BE2C (cell line): ENCODE measurements at places on chromosomes 3 and 15.

- DNase-seq, result no peak
Observed at GRCh38 chr3:51722362-51722761, 15.5 kb downstream of the GRM2 start.

DNA sequence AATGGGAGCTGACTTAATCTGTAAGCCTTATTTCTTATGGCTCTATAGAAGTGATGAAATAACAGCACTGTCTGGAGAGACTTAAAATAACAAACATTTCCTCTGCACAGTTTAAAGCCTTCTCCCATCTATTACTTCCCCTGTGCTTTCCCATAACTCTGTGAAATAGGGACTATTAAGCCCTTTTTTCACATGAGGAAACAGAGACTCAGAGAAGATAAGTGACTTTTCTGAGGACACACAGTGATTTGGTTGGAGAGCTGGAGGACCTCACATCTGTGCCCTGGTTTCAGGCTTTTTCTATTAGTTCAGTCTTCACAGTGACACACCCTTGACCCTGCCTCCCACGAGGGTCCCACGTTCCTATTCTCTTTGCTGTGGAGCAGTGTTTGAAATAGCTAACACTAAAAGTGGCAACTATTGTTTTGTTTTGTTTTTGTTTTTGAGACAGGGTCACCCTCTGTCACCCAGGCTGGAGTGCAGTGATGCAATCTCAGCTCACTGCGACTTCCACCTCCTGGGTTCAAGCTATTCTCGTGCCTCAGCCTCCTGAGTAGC is 82.9 kb downstream of the ST6GAL1 start:
- no peak for DNase-seq

- no peak for DNase-seq
Observed at GRCh38 chr3:58416191-58416590, 17.4 kb downstream of the PDHB start.

DNA sequence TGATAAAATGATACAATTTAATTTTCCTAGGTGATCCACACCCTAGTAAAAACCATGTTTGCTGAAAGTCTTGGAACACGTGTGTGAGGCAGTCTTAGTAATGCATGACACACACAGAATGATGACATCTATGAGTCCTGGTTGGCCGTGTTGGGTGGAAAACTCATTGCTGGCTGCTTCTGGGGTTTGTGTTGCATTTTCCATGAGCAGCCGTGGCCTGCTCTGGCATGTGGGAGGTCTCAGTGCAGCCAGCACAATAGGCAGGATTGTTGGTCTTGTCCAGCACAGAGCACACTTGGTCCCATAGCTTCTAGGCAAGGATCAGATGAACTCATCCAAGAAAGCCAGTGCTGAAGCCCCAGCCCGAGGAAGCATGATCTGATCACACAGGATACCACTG is 172.8 kb upstream of the UBE3A start:
- no peak for DNase-seq

GRCh38 chr15:59189241-59189640 is 17.4 kb upstream of the LDHAL6B start:
- DNase-seq, result no peak

- peak; percentile 24 for DNase-seq
Observed at GRCh38 chr15:66294157-66294931, 976 bp downstream of the DIS3L start.

- DNase-seq, result no peak
Observed at GRCh38 chr15:71114066-71114680, 1.1 kb upstream of the THSD4 start.

- no peak for DNase-seq
Observed at GRCh38 chr3:133490468-133491351, 82.8 kb upstream of the CDV3 start.

DNA sequence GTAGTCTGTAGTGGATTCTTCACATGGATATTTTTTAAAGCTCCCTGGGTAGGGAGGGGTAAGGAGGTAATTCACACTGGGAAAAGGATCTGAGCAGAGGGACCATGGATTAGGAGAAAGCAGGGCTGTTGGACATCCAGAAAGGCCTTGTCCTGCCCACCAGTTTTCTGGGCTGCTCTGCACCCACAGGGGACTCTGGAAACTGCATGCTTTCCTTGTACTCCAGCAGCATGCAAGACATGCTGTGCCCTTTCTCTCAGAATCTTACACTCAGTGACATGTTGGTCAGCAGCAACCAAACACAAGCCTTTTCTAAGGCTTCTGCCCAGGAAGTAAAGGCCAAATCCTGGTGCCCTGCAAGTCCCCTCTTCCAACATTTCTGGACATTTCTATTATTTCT is 2.5 kb upstream of the FBN1 start:
- peak; percentile 13 for DNase-seq

DNA sequence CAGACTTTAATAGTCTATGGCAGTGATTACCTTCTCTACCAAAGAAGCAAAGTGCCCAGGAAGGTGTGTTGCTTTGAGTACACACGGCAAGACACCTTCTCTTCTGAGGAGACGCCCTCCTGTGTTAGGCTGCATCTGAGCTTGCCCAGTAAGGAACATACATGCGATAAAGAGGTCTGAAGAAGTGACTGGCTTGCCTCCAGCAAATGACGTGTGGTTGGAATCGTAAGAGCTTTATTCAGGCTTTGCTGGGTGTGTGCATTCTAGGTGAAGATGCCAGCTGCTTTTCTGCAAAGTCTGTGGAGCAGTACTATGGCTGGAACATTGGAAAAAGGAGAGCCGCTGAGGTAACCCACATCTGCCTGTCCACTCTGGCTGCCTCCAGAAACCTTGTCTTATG is 22.4 kb downstream of the MAP6D1 start:
- DNase-seq, result no peak

GRCh38 chr15:52417521-52417920 is 111.2 kb downstream of the MYO5A start:
- DNase-seq, result peak; percentile 62

DNA sequence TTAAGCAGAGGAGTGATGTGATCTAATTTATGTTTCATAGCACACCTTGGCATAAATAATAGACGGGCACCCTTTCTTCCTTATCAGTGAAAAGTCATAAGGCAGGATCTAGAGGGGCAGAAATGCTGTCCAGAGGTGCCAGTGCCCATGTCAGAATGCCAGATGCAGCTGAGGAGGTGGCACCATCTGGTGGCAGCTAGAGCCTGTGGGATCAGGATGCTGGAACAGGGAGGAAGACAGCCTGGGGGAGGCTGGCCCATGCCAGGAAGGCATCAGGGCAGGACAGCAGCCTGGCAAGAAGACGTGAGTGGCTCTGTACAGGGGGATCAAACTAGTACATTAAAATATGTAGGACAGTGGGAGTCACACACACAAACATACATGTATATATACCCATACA is 16.5 kb downstream of the MYH15 start:
- DNase-seq, result peak; percentile 54

GRCh38 chr3:15295506-15295905 is 36.9 kb downstream of the SH3BP5 start:
- no peak for DNase-seq

DNA sequence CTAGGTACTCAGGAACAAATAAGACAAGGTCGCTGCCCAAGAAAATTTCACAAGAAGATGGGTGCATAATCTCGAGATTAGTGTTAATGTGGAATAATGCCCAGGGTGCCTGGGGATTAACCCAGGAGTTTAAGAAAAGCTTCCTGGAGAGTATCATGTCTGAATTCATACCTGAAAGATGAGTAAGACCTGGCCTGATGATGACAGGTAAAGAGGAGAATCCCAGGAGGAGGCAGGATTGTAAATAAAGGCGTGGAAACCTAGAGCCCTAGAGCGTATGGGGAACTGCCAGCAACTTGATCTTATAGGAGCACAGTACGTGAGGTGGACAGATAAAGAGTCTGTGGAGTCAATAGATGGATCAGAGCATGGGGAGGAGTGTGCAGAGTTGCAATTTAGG is 43.0 kb downstream of the ARRDC4 start:
- DNase-seq, result no peak

- DNase-seq, result no peak
Observed at GRCh38 chr3:31406896-31407295, 125.8 kb upstream of the STT3B start.

- no peak for DNase-seq
Observed at GRCh38 chr3:1406250-1406649, 313.4 kb downstream of the CNTN6 start.

DNA sequence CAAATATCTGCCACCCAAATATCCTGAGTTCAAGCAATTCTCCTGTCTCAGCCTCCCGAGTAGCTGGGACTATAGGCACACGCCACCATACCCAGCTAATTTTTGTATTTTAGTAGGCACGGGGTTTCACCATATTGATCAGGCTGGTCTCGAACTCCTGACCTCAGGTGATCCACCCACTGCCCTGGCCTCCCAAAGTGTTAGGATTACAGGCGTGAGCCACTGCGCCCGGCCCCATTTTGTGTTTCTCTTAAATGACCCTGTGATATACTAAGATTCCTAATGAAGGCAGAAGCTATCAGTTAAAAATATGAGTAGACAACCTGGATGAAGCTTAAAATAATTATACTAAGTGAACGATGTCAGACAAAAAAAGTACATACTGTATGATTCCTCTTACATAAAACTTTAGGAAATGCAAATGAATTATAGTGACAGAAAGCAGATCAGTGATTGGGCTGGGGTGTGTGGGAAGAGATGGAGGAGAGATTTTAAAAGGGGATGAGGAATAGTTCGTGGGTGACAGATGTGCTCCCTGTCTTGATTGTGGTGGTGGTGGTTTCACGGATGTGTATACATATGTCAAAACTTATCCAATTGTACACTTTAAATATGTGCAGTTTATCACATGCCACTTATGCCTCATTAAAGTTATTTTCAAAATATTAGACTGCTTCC is 3.8 kb upstream of the KLHL40 start:
- no peak for DNase-seq

GRCh38 chr3:190568036-190568435 is 54.2 kb downstream of the IL1RAP start:
- no peak for DNase-seq

GRCh38 chr3:112032098-112032731 is 2.3 kb upstream of the TMPRSS7 start:
- DNase-seq, result no peak

- no peak for DNase-seq
Observed at GRCh38 chr3:186152361-186152798, 43.5 kb upstream of the ETV5 start.

- no peak for DNase-seq
Observed at GRCh38 chr3:8981296-8981695, 18.0 kb upstream of the RAD18 start.

- DNase-seq, result no peak
Observed at GRCh38 chr15:64781299-64781698, 5.9 kb upstream of the RBPMS2 start.

GRCh38 chr3:152524198-152525140 is 255.7 kb downstream of the MBNL1 start:
- peak; percentile 25 for DNase-seq

DNA sequence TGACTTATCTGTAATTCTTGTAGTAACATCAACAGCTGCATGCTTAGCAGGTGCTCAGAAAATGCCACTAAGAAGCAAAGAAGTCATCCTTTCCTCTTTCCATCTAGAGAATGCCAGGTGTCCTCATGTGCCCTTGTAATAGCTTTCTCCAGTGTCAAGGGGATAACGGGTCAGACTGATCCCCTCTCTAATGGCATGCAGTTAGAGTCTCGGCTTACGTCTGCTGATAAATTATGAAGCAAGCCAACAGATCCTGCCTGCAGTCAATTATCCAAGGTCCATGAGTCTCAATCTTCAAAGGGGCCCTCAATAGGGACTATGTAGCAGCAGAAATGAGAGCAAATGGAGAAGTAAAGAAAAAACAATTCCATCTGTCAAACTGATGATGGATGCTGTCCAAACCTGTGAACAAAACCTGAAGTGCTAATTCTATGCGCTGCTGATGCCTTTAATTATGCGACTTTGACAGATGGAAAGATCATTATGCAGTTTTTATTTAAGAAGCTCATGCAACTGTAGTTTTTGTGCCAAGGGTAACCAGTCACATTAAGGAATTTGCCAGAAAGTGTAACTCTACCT is 162.8 kb upstream of the PEX5L start:
- DNase-seq, result no peak

DNA sequence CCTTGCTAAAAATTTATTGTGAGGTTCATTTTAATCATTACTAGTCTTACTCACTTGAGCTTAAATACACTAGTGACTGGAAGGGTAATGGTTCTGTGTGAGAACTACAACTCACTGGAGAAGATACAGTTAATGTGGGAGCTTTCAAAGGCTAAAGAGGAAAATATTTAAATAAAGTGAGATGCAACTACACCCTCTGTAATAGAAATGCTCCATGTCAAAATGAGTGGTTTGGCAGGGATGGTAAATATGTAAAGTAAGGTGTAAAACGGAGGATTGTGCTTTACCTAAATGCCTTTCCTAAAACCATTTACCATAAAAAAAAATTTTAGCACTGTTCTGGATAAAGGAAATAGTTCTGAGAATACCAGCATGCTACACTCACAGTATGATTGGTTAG is 15.3 kb downstream of the LRRC57 start:
- DNase-seq, result no peak

GRCh38 chr3:140292170-140292569 is 357.2 kb downstream of the CLSTN2 start:
- DNase-seq, result no peak

DNA sequence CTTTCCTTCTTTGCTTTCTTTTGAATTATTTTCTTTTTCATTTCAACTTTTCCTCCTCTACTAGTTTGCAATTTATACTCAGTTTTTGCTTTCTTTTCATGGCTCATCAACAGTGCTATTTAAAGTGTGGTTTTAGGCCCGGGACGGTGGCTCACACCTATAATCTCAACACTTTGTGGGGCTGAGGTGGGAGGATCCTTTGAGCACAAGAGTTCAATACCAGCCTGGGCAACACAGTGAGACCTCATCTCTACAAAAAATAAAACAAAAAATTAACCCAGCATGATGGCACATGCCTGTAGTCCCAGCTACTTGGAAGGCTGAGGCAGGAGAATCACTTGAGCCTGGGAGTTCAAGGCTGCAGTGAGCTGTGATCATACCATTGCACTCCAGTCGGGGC is 20.4 kb upstream of the DENND4A start:
- DNase-seq, result no peak

DNA sequence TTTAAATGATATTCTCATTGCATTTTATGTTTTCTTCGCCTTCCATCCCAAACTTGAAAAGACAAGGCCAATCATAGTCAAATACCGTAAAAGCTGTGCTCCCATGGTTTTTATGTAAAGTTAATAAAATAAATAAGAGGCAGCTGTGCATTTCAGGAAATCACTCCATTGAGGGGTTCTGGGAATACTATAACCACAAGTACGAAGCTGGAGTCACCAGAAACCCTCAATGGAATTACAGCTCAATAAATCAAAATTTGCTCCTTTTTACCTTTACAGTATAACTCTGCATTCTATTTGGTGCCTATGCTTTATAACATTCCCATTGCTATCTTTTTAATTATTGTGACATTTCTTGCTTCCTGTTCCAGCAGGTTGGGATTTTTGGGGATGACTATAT is 77.2 kb downstream of the C3orf38 start:
- DNase-seq, result no peak

GRCh38 chr15:68734881-68735280 is 85.8 kb downstream of the ANP32A start:
- DNase-seq, result no peak
